ENCODE measurements at places on chromosomes 1 and 21. TPM values are rescaled to one million over a fixed set of nuclear protein-coding genes. Genes with fewer than 3 reads are reported as not detected.

The LENEP gene
- 1.9 TPM for total RNA-seq

- DNase-seq, result peak; percentile 83
Measured at GRCh38 chr1:203026031-203026665, at the start of gene PPFIA4. PPFIA4 (plus strand) TSS chr1:203026491; CDS start chr1:203039009, 12,518 bp downstream.

DNA sequence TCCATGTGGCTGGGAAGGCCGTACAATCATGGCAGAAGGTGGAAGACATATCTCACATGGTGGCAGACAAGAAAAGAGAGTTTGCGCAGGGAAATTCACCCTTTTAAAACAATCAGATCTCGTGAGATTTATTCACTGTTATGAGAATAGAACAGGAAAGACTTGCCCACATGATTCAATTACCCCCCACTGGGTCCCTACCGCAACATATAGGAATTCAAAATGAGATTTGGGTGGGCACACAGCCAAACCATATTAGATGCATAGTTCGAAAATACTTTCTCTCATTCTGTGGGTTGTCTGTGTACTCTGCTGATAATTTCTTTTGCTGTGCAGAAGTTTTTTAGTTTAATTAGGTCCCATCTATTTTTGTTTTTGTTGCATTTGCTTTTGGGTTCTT is 990.3 kb downstream of the PLA2G4A start:
- no peak for DNase-seq

DNA sequence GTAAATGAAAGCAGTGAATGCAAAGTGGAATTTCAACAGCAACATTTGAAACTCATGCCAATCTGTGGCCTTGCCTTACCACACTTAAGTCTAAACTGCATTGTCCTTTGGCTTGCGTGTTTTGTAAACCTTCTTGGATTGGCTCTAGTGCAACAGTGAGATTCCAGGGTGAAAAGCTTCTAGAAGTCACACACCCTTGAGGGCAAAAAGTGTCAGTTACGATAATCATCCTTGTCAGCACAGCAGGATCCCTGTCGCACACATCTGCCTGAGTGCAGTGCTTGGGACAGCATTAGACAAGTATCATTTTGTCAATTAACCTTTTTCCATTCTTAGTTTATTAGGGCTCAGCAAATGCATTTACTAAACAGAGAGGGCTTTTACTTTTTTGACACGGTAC is 243.4 kb upstream of the PTBP2 start:
- no peak for DNase-seq

DNA sequence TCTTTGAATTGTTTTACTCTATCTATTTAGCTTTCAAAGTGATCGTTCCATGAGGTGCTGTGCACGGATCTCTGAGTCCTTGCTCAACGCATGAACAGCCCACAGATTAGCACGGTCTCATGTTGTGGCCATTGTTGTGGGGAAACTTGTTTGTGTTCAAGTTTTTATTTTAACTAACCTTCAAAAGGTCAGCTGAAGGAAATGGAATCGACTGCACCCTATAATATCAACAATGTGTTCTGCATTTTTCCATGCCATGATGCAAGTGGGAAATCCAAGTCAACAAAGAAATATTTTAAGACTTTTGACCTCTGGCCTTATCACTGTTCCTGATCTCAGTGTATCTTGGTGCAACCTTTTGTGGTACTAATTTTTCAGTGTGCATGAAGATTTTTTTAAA is 6.1 kb downstream of the SH2D1B start:
- DNase-seq, result no peak

The RHBDL2 gene
- total RNA-seq, result not detected

DNA sequence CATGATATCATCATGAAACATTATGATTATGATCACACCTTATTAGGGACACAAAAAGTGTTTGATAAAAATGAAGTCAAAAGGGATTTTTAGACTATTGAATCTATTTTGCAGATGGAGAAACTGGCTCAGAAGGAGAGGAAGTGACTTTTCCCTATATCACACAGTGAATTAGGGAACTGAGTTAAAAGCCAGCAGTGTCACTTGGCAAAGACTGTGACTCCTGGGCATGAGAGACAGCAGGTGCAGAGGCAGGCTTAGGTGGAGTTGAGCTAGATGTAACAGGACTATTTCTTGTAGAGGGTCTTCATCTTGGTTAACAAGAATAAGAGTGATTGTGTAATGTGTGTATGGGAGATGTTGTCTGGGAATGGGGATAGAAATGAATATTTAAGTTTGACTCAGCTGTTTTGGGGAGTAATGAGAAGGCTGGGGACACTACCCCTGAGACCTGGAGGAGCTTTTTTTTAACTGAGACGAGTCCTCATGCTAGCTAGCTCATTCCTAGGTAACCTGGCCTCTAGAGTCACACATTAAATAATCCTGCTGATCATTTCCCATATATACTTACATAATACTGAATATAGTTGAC is 1.0 kb upstream of the CD84 start:
- DNase-seq, result no peak

DNA sequence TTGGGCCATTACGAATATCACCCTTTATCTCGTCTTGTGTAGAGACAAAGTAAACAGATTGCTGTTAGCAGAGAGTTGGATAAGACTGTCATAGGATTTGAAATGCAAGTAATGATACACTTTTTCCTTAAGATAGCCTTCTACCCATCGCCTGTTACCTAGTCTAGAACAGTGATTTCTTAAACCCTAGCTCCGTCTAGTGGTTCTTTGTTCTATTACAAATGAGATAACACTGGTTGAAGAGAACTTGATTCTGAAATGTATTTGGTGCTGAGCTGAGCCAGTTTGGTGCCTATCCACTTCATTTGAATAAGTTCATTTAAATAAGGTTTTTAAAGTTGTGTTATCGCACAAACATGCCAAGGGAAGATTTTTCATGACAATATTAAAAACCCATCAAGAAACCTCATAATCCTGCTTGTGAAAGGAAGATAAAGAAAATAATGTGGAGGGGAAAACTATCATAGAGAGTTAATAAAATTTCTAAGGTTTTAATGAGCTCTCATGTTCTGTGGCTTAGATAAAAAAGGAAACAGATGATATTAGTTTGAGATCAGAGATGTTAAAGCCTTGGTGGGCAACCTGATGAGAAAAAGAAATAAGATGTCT is 1.5 kb upstream of the KCNH1 start:
- no peak for DNase-seq

- DNase-seq, result peak; percentile 89
Measured at GRCh38 chr1:26409191-26409807, 1.3 kb upstream of the LIN28A start.

The SH2D1B gene
- not detected for total RNA-seq
